Osteocyte (in vitro differentiated cells): ENCODE measurements at places on chromosomes 7 and 10. TPM values are rescaled to one million over a fixed set of nuclear protein-coding genes. Genes with fewer than 3 reads are reported as not detected.

HTRA1 gene
- total RNA-seq: 1,546 and 1,638 TPM in 2 replicates

FAM25C gene
- not detected in 2 replicates for total RNA-seq

PRRT4 gene
- 0.44 and 0.54 TPM in 2 replicates for total RNA-seq

DCLRE1C gene
- total RNA-seq: 9.3 and 9.7 TPM in 2 replicates

PPP1R17 gene
- total RNA-seq: not detected in 2 replicates

EGFR gene
- total RNA-seq: 56.2 and 56.5 TPM in 2 replicates

ATRNL1 gene
- total RNA-seq: 20.2 and 23.6 TPM in 2 replicates

IFIT1B gene
- total RNA-seq: not detected in 2 replicates

H2BK1 gene
- 1.1 TPM in 1 of 2 replicates, not detected in the other for total RNA-seq

SUN3 gene
- not detected in 2 replicates for total RNA-seq

GSTK1 gene
- 141 and 147 TPM in 2 replicates for total RNA-seq

C7orf33 gene
- not detected in 2 replicates for total RNA-seq

NPC1L1 gene
- total RNA-seq: not detected in 2 replicates

HABP2 gene
- total RNA-seq: 0.11 and 0.18 TPM in 2 replicates

POM121 gene
- 36.8 and 37.1 TPM in 2 replicates for total RNA-seq

ZNF511 gene
- total RNA-seq: 35.1 and 39.1 TPM in 2 replicates

COL1A2 gene
- 7,492 and 7,869 TPM in 2 replicates for total RNA-seq

MMD2 gene
- total RNA-seq: not detected in 2 replicates

SSMEM1 gene
- total RNA-seq: not detected in 2 replicates

PRR15 gene
- total RNA-seq: 0.73 and 1.6 TPM in 2 replicates

HOXA9 gene
- not detected in 2 replicates for total RNA-seq

SEMA3C gene
- 74.1 and 77.5 TPM in 2 replicates for total RNA-seq

LIPF gene
- total RNA-seq: not detected in 2 replicates

CDCA7L gene
- 23.8 and 26.3 TPM in 2 replicates for total RNA-seq

SEM1 gene
- total RNA-seq: 38.3 and 46.5 TPM in 2 replicates

SMIM30 gene
- 43.5 and 43.9 TPM in 2 replicates for total RNA-seq

NODAL gene
- not detected in 2 replicates for total RNA-seq

ITIH5 gene
- 0.35 and 0.39 TPM in 2 replicates for total RNA-seq

SFTPA1 gene
- total RNA-seq: not detected in 2 replicates

PCLO gene
- 0.71 and 1.4 TPM in 2 replicates for total RNA-seq

COL13A1 gene
- 29.2 and 29.9 TPM in 2 replicates for total RNA-seq

YWHAG gene
- total RNA-seq: 151 and 154 TPM in 2 replicates

MLXIPL gene
- 0.43 TPM in 1 of 2 replicates, not detected in the other for total RNA-seq

EXOSC1 gene
- 31.9 and 32.4 TPM in 2 replicates for total RNA-seq

GIMAP1 gene
- total RNA-seq: not detected in 2 replicates

ENKUR gene
- total RNA-seq: 0.62 and 1.6 TPM in 2 replicates

TUBAL3 gene
- not detected in 2 replicates for total RNA-seq

ENTPD1 gene
- 1.2 and 1.5 TPM in 2 replicates for total RNA-seq

ZNF800 gene
- total RNA-seq: 26.8 and 27.7 TPM in 2 replicates

GDF10 gene
- not detected in 2 replicates for total RNA-seq

ANKRD22 gene
- not detected in 2 replicates for total RNA-seq

CYP3A4 gene
- total RNA-seq: not detected in 2 replicates

ATG9B gene
- 0.11 and 0.39 TPM in 2 replicates for total RNA-seq

IRF5 gene
- 0.24 TPM in 1 of 2 replicates, not detected in the other for total RNA-seq

IL15RA gene
- 0.40 and 0.44 TPM in 2 replicates for total RNA-seq

WDR11 gene
- total RNA-seq: 61.8 and 65.8 TPM in 2 replicates

GBX1 gene
- not detected in 2 replicates for total RNA-seq

TUBB8 gene
- not detected in 2 replicates for total RNA-seq

OR13A1 gene
- total RNA-seq: not detected in 2 replicates

SLC13A1 gene
- not detected in 2 replicates for total RNA-seq

NUTM2E gene
- total RNA-seq: 0.76 and 0.89 TPM in 2 replicates

FRMD4A gene
- total RNA-seq: 236 and 267 TPM in 2 replicates

LGI1 gene
- total RNA-seq: 0.29 TPM in 1 of 2 replicates, not detected in the other

CHST15 gene
- total RNA-seq: 66.3 and 73.6 TPM in 2 replicates

TMEM213 gene
- not detected in 2 replicates for total RNA-seq

FGL2 gene
- 0.08 and 0.16 TPM in 2 replicates for total RNA-seq

GDF2 gene
- total RNA-seq: not detected in 2 replicates
